ENCODE measurements at places on chromosomes 16 and 17. TPM values are rescaled to one million over a fixed set of nuclear protein-coding genes. Genes with fewer than 3 reads are reported as not detected.

DNA sequence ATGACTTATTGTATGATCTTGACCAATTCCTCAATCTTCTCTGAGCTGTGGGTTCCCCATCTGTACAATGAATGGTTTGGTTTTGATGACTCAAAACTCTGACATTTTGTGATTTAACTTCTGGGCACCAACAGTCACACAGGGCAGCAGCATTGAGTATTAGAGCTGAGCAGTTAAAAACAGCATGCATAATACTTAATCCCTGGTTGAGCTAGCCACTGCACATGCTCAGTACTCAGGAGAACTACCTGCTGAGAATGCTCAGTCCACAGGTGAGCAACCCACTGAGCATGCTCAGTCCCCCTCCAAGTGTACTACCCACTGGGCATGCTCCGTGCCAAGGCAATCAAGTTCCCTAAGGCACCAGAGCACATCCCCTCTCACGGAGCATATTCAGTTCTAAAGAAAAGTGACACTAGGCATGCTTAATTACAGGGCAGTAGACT, 68.7 kb downstream of the AIPL1 start:
- DNase-seq = no peak

Gene HSD17B1
- 1.4 TPM for total RNA-seq

GRCh38 chr17:82931699-82932517, 92.1 kb upstream of the ZNF750 start:
- DNase-seq = no peak

- no peak for DNase-seq
Measured at GRCh38 chr17:50109785-50110184, 14.6 kb downstream of the PDK2 start.
